T-cell (primary cell): ENCODE measurements at places on chromosomes 6 and 20. TPM values are rescaled to one million over a fixed set of nuclear protein-coding genes. Genes with fewer than 3 reads are reported as not detected.

DNA sequence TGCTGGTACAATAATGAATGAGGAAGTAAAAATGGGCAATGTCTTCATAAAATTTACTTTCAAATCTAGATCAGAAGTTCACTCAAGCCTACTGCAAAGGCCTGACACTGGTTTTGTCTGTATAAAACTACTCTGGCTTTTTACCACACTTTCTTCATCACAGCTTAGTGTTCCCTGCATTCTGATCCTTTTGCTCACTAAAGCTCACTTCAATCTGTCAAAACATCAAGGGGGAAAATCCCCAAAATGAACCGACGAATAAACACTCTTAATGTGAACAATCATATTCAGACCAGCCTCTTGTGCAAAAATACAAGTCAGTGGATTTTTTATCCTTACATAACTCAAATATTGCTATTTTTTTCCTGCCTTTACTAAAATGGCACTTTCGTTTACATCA, 98.5 kb downstream of the PRDM1 start:
- peaks cover 5% of the 10 kb centered on the region for H3K36me3 ChIP-seq
- H3K27ac ChIP-seq, result no peak overlapping the region
- peaks cover 7% of the 10 kb centered on the region for H3K4me1 ChIP-seq
- H3K4me3 ChIP-seq, result no peak overlapping the region
- DNase-seq, result no peak

The PHACTR1 gene
- 1.1 TPM for total RNA-seq

The EYA4 gene
- 0.22 TPM for total RNA-seq

GRCh38 chr20:35661053-35661452, 3.6 kb downstream of the CPNE1 start:
- H3K4me3 ChIP-seq, result no peak overlapping the region
- peaks cover 48% of the 10 kb centered on the region for H3K4me1 ChIP-seq
- peak overlapping the region; percentile 100 for H3K27ac ChIP-seq
- no peak for DNase-seq

- no peaks in the 10 kb centered on the region for H3K36me3 ChIP-seq
- H3K4me3 ChIP-seq, result no peak overlapping the region
- H3K27ac ChIP-seq, result no peak overlapping the region
- no peaks in the 10 kb centered on the region for H3K4me1 ChIP-seq
- H3K27me3 ChIP-seq, result peaks cover 2% of the 10 kb centered on the region
Measured at GRCh38 chr20:23492292-23492691, 1.4 kb downstream of the CST8 start.

DNA sequence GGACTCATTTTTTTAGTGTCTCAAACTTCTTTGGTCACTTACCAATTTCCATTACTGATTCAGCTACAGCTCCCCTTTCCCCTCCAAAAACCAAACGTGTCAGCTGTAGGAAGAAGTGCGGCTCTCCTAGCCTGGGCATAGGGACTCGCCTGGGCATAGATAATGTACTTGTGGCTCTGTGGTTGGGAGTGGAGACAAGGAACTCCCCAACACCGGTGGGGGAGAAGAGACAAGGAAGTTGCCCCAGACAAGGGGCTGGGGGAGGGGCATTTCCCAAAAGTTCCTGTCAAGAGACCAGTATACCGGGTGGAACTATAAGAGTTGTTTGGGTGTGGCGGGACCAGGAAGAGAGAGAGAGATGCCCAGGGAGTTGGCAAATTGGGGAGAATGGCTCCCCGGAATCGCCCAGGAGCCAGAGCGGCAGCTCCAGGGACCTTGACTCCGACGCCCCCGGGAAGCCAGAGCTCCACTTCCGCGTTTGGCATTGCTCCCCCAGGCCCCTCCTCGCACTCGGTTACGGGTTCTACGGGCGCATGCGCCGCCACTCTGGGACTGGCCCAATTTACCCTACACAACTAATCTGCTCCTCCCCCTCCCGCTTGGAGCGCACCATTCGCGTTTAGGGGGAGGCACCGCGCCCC, 871 bp upstream of the ZFAND3 start:
- no peak for DNase-seq
- H3K36me3 ChIP-seq, result no peaks in the 10 kb centered on the region
- H3K27me3 ChIP-seq, result no peaks in the 10 kb centered on the region
- H3K4me1 ChIP-seq, result peaks cover 30% of the 10 kb centered on the region

The DEFB124 gene
- total RNA-seq, result not detected

DNA sequence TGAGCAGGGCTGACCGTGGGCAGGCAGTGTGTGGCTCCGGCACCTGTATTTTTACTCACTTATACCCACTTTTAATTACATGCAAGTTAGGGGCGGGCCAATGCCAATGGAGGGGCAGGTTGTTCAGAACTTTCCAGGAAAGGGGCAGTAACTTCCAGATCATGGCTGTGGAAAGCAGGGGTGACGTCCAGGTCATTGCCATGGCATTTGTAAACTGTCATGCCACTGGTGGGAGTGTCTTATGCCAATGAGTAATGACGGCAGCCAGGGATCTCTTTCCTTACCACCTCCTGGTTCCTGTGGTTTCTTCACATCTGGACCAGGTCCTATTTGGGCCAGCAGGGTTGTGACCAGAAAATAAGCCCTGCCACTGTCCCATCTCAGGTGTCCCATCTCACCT, 258.7 kb downstream of the THBS2 start:
- H3K27ac ChIP-seq, result no peak overlapping the region
- no peak for DNase-seq
- H3K4me3 ChIP-seq, result no peak overlapping the region
- H3K4me1 ChIP-seq, result no peaks in the 10 kb centered on the region

DNA sequence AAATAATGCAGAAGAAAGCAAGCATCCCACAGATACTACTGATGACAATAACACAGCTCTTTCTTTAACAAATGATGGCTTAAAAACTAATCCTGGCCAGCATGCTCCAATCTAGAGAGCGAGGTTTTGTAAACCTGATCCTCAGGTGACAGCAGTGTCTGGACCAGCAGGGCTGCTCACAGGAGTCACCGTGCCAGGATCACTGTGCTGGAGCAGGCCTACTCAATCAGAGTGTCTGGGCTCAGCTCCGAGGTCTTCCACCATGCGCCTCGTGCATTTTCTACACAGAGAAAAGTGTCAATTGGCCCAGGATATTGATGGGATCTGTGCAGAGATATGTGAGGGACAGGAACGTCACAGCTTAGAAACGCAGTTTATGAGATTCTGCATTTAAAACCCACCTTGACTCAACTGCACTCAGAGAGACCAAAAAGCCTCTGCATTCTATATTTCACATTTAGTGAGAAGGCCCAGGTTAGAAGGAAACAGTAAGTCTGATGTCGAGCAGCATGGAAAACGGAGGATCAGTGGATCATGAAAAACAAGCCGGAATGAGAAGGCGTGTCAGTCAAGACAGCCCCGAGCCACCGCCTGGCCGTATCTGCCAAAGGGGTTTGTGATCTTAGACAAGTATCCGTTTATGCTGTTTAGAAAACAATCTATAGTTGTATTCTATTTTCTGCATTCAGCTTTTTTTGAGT, 7.8 kb downstream of the RAMACL start:
- no peaks in the 10 kb centered on the region for H3K4me1 ChIP-seq
- H3K36me3 ChIP-seq, result no peaks in the 10 kb centered on the region
- no peak overlapping the region for H3K27ac ChIP-seq
- H3K4me3 ChIP-seq, result no peak overlapping the region
- H3K27me3 ChIP-seq, result no peaks in the 10 kb centered on the region

- no peaks in the 10 kb centered on the region for H3K36me3 ChIP-seq
- H3K27ac ChIP-seq, result no peak overlapping the region
- H3K27me3 ChIP-seq, result no peaks in the 10 kb centered on the region
- no peak overlapping the region for H3K4me3 ChIP-seq
Measured at GRCh38 chr6:134590449-134590848, 272.5 kb upstream of the SGK1 start.

The NCOA5 gene
- total RNA-seq, result 39.7 TPM

DNA sequence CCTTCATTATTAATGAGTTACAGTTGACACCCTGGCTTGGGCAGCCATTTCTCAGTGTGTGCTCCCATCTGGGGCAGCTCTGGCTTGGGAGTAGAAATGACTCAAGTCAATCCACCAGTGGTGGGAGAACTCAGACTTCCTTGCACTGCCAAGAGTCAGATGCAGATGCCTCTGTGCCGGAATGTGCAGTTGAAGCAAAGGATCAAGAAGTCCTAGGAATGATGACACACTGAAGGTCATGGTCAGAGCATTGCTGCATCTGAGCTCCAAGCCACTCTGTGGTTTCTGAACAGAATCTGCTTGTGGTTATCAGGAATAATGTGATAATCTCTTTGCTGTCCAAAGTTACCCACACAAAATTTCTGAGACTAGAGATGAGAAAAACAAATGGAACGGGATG, 19.5 kb upstream of the PAX1 start:
- H3K4me1 ChIP-seq, result no peaks in the 10 kb centered on the region
- H3K27me3 ChIP-seq, result peaks cover 2% of the 10 kb centered on the region
- no peaks in the 10 kb centered on the region for H3K36me3 ChIP-seq
- H3K4me3 ChIP-seq, result no peak overlapping the region
- no peak for DNase-seq
- H3K27ac ChIP-seq, result no peak overlapping the region

DNA sequence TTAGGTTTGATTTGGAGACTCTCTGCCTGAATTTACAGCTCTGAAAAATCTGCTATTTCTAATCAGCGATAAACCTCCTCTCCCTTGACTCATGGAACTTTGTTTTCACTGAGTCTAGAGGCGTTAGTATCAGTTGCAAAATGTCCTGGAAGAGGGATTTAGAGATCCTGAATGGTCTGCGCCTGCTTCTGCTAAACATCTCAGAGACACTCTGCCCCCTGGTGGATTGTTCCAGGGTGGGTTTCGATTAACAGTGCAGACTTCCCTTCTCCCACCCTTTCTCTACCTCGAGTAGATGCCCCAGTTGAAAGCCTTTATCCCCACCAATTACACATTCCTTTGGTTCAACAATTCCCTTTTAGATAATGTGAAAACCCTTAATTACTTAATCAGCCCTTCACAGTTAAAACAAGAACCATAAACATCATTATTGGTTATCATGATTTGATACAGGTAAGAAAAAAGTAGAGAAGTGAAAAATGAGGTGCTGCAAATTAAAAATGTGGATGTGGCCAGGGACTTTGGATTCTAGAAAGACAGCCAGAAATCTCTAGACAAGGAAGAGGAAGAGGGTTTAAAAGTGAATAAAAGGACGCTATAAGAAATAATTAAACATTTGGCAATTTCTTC, 5.5 kb downstream of the HTR1B start:
- no peaks in the 10 kb centered on the region for H3K36me3 ChIP-seq
- H3K27ac ChIP-seq, result no peak overlapping the region
- no peaks in the 10 kb centered on the region for H3K4me1 ChIP-seq
- DNase-seq, result no peak

The NHLRC1 gene
- total RNA-seq, result 1.1 TPM

DNA sequence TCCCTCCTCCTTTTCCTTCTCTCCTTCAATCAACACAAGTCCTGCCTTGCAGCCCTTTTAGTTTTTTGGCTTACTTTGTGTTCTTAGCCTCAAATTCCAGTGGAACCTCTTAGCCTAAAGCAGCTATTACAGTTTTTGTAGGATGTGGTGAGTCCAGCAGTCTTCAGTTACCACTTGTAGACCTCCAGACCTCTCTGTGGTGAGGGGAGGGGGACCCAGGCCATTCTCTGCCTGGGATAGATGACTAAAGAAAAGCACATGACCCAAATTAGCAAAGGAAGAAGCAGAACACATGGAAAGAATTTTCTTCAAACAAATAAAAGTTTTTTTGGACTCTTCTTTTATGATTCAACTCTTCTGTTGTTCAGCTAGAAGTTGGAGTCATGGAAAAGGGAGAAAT, 246.5 kb downstream of the HAO1 start:
- H3K27me3 ChIP-seq, result no peaks in the 10 kb centered on the region
- no peak overlapping the region for H3K4me3 ChIP-seq
- H3K36me3 ChIP-seq, result no peaks in the 10 kb centered on the region
- no peak for DNase-seq
- no peaks in the 10 kb centered on the region for H3K4me1 ChIP-seq

DNA sequence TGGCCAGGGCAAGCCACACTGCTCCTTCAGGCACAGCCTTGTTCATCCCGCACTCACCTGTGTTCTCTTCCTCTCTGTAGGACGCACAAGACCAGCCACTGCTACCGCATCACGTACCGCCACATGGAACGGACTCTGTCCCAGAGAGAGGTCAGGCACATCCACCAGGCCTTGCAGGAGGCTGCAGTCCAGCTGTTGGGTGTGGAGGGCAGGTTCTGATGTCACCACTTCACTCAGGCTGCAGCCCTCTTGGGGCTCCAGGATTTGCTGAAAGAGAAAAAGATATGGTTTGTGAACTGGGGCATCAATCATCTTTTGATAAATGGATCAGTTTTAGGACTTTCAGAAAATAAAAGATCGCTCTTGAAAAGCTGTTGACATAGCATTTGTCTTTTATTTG, 235.5 kb downstream of the NRN1 start:
- no peak overlapping the region for H3K27ac ChIP-seq
- H3K36me3 ChIP-seq, result peaks cover 20% of the 10 kb centered on the region
- H3K27me3 ChIP-seq, result no peaks in the 10 kb centered on the region
- no peaks in the 10 kb centered on the region for H3K4me1 ChIP-seq
- DNase-seq, result no peak

DNA sequence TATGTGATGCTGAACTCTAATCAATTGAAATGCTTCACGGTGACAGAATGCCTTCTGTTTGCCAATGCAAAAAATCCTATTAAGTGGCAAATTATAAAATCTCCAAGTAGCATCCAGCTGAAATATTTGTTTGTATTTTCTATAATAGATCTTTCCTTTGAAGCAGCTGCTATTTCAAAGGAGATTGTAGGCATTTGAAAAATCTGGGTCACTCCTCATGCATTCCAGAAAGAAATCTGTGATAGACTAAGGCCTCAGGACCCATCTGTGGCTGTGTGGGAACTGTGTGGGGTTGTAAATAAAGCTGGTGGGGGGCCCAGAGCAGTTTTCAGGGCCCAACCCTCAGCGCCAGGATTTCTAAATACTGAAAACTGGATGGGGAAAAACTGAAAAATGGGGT, 216.9 kb upstream of the ARG1 start:
- H3K36me3 ChIP-seq, result no peaks in the 10 kb centered on the region
- H3K4me3 ChIP-seq, result no peak overlapping the region
- no peak for DNase-seq
- no peak overlapping the region for H3K27ac ChIP-seq
- no peaks in the 10 kb centered on the region for H3K4me1 ChIP-seq

The POM121L2 gene
- not detected for total RNA-seq

The WFDC12 gene
- total RNA-seq, result not detected

GRCh38 chr6:20335872-20336271, 65.8 kb upstream of the E2F3 start:
- peak overlapping the region; percentile 38 for H3K4me3 ChIP-seq
- no peaks in the 10 kb centered on the region for H3K36me3 ChIP-seq
- no peaks in the 10 kb centered on the region for H3K27me3 ChIP-seq
- H3K4me1 ChIP-seq, result peaks cover 9% of the 10 kb centered on the region
